ENCODE measurements at places on chromosomes 6 and 20. TPM values are rescaled to one million over a fixed set of nuclear protein-coding genes. Genes with fewer than 3 reads are reported as not detected.

UST gene
- 2.2 TPM for total RNA-seq

PRPH2 gene
- total RNA-seq, result not detected

GPR6 gene
- not detected for total RNA-seq

IL17A gene
- total RNA-seq, result 9.1 TPM

CDK19 gene
- total RNA-seq, result 14.7 TPM

SSTR4 gene
- total RNA-seq, result not detected

PAX1 gene
- not detected for total RNA-seq

HRH3 gene
- not detected for total RNA-seq

FAM209B gene
- total RNA-seq, result 0.43 TPM

GRCh38 chr20:34552569-34552968 is 5.9 kb upstream of the MAP1LC3A start:
- DNase-seq, result no peak

DNA sequence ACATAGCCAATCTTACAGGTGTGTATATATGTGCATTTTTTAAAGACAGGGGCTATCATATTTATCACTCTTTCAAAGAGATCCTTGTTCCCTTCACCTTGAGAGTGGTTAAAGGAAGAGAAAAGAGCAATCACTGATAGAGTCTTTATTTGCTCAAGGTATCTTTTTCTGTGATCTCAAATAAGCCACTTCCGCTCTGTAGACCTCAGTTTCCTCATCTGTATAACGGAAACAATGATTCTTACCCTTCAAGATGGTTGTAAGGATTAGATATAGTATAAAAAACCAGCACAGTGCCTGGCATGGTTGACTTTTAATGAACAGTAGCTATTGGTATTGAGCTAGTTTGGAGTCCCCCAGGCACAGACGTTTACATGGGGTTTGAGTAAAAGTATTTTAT is 10.1 kb upstream of the LRFN2 start:
- DNase-seq, result no peak

GRCh38 chr6:5464099-5464885 is 203.0 kb downstream of the FARS2 start:
- no peak for DNase-seq

DNA sequence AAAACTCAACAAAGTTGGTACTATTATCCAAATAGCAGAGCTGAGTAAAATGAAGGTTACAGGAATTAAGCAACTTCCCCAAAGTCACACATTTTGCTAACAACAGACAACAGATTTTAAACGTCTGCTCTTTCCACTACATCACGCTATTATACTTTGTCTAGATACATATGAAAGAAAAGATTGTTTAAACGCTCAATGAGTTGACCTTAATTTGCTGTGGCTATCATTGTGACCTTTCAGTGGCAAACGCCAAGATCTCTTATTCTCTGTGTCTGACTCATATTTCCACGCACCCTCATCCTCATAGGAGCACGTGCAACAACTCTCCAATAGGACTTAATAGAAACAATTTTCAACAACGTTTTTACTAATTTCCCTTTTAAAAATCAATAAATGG is 540.1 kb downstream of the MAFB start:
- DNase-seq, result no peak

DNA sequence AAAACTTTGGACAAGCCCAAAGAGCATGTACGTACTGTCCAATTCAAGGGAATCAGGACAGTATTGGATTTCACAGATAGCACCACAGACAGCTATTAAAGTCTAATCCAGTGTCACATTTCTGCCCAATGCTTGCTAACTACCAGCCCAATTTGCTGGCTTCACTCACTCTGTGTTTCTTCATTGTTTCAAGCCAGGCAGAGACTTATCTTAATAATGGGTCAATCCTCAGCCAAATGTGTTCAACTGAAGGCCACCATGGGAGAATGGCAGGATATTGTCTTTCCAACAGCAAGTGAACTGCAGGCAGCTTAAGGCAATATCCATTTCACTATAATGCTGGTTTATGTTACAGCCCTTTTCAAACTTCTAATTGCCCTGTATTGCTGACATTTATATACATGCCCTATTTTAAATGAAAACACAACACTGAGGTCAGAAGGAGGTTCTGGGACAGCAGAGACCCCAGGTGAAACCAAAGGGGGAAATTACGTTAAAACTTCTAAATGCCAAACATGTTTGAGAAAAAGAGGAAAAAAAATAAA is 142.1 kb upstream of the RSPO3 start:
- DNase-seq, result no peak

- no peak for DNase-seq
These were observed 25.7 kb downstream of the DSE start for GRCh38 chr6:116396441-116396840.

DNA sequence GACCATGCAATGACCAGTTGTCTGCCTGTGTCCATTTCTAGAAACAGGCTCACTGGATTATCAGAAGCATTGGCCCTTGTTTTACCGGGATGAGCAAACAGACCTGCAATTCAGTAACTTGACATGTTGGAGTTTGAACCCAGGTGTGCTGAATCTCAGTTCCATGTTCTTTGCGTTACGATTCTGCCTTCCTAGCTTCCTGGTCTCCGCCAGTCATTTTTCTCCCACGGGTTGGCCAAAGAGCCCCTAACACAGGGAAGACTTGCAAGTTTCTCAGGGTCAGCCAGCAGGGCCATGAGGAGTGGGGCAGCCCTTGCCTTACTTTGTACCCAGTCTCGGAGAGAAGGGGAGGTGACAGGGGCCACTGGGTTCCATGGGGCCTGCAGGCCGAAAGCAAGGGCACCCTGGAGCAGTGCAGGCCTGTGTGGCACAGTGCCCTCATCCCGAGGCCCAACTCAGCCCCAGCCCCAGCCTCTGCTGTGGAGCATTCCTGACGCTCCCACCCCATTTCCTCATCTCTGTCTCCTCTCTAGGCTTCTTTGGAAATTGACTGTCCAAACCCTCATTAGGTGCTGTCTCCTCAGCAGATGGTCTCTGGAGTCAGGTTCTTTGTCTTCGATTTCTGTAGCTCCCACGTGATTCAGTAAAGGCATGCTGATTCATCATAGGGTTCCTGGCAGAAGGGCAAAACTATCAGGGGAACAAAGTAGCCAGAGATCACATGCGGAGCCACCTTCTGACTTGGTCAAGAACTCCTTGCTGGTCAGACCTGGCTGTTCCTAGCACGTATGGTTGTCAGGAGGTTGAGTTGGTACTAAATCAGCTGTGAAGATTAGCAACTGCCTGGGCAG is 23.6 kb downstream of the CDS2 start:
- no peak for DNase-seq

DNA sequence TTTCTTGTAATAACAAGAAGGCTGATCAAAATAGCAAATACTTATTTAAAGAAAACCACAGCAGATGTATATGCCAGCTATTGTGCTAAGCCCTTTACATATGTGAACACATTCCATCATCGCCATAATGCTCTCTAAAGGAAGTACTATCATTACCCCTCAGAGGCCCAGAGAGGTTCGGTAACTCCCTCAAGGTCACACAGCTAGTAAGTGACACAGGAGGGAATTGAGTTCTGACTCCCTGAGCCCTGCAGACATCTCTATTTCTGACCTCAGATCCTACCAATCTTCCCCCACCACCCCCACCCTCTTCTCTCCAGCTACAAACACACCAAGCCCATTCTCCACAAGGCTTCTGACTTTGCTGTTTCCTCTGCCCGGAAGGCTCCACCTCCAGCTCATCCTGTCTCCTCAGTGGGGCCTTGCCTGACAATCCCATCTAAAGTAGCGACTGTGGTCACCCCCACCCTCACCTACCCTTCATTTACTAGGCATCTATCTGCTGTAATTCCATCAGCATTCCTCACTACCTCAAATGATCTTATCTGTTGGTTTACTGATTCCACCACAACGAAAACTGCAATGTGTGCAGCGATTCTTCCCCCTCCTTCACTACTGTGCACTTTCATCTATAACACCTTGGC is 234.5 kb downstream of the LRFN2 start:
- no peak for DNase-seq

DNA sequence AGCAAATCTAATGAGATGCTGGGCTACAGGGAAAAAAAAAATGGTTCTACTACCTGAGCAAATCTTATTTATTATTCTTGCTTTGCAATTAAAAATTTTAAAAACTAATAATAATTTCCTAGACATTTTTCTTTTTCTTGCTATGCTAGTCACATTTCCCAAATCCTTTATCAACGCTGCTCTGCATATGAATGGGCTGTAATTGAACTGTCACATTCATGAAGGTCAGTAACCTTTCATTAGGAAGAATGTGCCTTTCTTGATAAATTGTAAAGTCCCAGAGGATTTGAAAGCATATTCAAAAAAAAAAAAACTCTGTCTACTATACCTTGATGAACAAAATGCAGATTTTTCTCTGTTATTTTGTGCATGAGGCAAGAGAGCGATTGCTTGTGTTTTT is 538.7 kb upstream of the ID4 start:
- DNase-seq, result no peak

- no peak for DNase-seq
These were observed 252.0 kb downstream of the TBX18 start for GRCh38 chr6:84512391-84512790.

- peak; percentile 68 for DNase-seq
These were observed 36.9 kb upstream of the BLCAP start for GRCh38 chr20:37564388-37565133.

DNA sequence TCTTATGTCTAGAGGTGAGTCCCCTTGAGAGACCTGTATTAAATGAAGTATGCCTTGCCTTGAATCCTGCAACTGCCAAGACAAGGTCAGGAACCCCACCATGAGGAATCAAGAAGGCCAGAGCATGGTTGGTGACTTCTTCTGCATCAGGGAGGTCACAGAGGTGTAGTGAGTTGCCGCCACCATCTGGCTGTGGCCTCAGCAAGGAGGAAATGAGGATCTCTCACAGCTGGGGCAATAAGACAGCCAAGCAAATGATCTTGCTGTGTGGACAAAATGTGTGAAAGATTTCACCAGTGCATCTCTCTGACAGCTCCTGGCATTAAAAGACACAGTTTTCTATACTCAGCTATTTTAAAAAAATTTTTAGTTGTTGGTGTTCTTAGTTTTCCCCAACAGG is 611.0 kb downstream of the DOK5 start:
- no peak for DNase-seq

GRCh38 chr6:22526736-22527135 is 42.6 kb upstream of the HDGFL1 start:
- no peak for DNase-seq

- no peak for DNase-seq
These were observed 53.3 kb upstream of the DACT2 start for GRCh38 chr6:168372889-168373288.

GRCh38 chr6:91713911-91714310 is 1127.0 kb upstream of the MAP3K7 start:
- no peak for DNase-seq

DNA sequence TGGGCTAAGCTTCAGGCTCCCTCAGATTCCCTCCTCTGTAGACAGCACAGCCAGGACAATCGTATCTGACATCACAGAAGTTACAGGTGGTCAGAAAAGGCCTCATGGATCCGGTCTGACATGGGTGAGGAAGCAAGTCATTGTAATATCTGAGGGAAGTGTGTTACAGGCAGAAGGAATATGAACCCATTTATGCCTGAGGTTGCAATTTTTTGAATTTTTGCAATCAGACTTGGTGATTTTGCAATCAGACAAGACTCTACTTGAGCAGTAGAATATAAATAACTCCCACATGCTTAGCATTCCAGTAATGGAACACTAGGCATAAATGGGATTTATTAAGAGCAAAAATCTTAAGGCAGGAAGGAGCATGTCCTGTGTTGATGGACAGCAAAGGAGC is 52.1 kb downstream of the CBLN4 start:
- no peak for DNase-seq

GRCh38 chr20:2519115-2519809 is 10.5 kb upstream of the ZNF343 start:
- DNase-seq, result no peak

DNA sequence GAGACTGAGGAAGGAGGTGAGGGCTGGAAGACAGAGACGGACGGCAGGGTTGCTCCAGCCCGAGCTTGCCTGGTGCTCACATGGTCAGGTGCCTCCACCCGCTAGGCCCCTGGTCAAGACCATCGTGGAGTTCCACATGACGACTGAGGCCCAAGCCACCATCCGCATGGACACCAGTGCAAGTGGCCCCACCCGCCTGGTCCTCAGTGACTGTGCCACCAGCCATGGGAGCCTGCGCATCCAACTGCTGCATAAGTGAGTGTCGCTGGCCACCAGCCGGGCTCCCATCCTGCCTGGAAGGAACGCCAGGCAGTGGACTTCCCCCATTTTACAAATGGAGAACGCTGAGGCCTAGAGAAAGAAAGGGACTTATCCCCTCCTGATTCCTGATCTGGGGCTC is 7.8 kb downstream of the BPIFB1 start:
- no peak for DNase-seq

DNA sequence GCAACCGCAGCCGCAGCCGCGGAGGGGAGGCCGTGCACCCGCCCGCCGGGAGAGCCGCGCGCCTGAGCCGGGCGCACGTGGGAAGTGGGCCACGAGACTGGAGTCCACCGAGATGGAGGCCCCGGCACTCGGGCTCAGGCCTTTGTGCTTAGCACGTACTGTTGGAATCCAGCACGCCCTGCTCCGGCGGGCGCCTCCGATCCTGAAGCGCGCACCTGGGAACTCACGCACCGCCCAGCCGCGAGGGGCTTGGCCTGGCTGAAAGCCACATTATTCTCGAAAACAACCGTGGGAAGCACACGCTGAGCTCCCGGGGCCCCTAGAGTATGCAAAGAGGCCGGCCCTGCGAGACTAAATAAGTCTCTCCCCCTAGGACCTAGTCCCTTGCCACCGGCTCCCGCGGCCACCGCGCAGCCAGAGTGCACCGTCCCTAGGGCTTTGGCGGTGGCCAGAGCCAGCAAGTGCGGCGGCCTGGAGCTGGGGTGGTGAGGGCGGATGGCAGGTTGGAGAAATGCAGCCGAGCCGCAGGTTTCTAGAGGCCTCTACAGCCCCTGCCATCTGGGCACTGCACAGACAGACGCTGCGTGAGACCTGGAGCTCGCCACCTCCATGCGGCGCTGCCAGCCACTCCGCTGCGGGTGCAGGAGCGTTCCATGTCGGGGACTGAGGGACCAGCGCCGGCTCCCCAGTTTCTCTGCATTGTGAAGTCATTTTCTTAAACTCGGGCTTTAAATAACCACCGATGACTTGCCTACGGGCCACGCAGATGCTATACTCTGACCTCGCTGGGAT is 42.0 kb upstream of the LY86 start:
- peak; percentile 39 for DNase-seq

DNA sequence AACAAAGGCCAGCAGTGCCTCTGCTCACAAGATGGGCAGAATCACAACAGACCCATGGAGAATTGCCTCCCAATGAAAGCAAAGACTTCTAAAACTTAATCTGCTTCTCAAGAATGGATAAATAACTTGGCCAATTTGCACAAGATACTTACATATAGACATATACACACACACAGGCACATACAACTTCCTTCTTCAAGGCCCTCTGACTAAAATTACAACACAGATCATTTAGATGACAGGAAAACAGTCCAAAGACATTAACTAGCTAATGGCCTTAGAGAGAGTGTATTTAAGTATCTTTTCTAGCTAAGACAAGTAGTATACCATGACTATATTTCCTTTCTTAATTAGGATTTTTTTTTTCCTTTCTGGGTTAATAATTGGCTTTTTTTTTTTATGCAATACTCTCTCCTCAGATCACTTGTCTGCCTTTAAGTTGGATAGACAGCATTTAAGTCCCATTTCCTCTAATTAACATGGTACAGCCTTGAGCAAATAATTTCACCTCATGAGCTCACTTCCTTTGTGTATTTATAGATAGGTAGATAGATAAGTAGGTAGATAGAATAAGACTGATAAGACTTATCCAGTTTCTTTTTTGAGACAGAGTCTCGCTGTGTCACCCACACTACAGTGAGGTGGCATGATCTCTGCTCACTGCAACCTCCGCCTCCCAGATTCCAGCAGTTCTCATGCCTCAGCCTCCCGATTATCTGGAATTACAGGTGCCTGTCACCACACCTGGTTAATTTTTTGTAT is 70.0 kb downstream of the NRSN1 start:
- no peak for DNase-seq

- no peak for DNase-seq
These were observed 21.5 kb downstream of the CST5 start for GRCh38 chr20:23857962-23858595.
